ENCODE measurements at places on chromosomes 7 and 10.

DNA sequence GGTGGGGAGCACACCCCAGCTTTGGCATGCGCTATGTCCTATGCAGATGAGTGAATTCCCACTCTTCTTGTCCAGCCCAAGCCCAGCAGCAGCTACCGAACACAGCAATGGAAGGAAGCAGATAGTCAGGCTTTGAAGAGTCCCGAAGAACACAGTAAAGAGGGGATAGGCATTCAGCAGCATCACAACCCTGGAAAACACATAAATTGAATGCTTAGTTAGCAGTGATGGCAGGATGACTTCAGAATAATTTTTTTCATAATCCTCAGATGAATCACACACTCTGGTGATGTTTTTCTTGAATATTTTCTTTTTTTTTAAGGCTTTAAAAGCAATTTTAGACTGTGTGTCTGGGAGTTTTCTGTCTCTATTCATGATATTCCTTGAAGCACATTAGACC lies 95.8 kb downstream of the CFAP58 start:
- DNase-seq: no peak

DNA sequence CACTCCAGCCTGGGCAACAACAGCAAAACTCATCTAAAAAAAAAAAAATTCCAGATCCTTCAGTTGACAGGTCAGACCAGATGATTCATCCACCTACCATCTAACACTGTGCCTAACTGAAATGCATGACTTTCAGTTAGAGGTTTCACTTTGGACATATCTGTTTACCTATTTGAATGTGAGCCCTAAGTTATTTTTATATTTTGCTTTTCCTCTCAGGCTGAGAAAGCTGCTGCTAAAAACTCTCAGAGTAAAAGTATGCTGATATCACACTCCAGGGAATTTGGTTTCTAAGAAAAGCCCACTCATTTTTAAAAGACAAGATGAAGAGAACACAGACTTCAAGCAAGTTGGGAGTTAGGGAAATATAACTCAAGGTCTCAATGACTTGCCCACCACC lies 126.0 kb downstream of the SGMS1 start:
- no peak for DNase-seq

GRCh38 chr7:147412109-147412508 lies 1178.5 kb upstream of the C7orf33 start:
- no peak for DNase-seq

- no peak for DNase-seq
Measured at GRCh38 chr10:70997236-70997635, 108.9 kb upstream of the PCBD1 start.

DNA sequence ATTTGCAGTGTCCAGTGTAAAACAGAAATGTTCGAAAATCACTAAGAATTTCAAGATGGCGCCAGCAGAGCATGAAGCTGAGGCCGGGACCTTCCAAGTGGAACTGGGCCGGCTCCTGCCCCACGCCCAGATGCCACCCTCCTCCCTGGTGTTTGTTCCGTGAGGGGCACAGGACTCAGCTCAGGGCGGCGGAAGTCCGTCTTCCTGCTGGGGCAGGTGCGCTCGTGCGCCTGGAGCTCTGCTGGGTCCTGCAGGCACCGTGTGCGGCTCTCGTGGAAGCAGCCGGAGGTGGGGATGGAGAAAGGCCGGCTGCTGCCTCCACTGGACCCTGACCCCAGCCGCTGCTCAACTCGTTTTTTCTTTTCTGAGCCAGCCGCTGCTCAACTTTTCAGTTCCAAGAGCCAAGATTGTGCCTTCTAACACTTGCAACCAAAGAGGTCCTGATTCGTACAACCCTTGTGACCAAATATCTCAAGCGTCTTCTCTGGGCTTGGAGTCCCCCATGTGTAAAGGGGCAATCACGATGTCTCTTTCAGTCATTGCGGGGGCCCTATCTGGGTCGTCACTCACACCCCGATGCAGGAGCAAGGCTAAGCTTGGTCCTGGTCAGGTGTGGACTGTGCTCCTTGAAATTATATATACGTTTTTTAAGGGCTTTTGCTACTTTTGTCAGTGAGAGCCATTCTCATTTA lies 334.4 kb downstream of the ADARB2 start:
- no peak for DNase-seq

GRCh38 chr10:126425032-126425431 lies 36.8 kb upstream of the ADAM12 start:
- no peak for DNase-seq

- no peak for DNase-seq
Measured at GRCh38 chr7:72445580-72445979, 33.4 kb upstream of the CALN1 start.

DNA sequence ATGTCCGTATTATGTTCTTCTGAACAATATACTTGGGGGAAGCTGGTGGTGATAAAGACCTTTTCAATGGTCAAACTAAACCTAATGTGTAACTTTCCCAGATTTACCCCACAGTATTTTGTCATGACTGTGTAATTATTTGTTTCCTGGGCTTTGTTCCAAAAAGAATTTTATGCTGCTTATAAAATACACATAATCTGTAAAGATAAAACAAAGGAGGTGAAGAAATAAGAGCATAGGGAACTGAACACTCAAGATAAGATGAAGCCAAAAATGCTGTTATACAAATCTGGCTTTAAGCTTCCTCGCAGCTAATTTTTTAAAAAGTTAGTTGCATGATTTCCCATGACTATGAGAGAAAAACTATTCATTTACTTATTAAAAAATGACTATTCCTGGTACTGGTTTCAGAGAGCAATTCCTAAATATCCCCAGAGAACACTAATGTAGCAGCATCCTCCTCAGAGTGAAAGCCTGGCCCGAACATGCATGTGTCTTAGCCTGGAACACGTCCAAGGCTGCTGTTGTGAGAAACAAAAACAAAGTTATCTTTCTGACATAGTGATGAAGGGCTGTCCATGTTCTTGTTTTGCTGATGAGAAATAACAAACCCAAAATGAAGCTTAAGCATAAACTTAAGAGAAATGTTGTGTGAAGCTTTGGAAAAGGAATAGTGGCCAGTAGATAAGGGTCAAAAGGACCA lies 33.9 kb downstream of the MALSU1 start:
- DNase-seq: no peak

DNA sequence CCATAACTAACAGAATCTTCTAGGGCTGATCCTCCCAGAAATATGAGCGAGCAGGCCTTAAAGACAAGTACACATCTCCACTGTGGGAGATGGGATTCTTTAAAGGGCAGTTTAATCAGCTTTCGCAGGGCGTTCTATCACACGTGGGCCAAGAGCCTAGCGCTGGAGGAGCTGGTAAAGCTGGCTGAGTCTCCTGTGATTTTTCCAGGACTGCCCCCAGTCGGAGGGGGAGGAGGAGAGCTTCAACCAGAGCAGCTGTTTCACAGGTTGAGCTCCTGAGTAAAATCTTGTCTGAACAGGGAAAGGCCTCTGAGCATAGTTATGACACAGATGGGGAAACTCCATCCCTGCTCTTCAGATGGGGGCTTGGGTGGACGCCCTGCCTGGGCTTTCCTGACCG lies 87.0 kb downstream of the ZNF365 start:
- no peak for DNase-seq

- DNase-seq: no peak
Measured at GRCh38 chr10:44233561-44234482, 151.1 kb downstream of the CXCL12 start.

GRCh38 chr7:108603656-108604306 lies 34.1 kb downstream of the DNAJB9 start:
- DNase-seq: no peak

DNA sequence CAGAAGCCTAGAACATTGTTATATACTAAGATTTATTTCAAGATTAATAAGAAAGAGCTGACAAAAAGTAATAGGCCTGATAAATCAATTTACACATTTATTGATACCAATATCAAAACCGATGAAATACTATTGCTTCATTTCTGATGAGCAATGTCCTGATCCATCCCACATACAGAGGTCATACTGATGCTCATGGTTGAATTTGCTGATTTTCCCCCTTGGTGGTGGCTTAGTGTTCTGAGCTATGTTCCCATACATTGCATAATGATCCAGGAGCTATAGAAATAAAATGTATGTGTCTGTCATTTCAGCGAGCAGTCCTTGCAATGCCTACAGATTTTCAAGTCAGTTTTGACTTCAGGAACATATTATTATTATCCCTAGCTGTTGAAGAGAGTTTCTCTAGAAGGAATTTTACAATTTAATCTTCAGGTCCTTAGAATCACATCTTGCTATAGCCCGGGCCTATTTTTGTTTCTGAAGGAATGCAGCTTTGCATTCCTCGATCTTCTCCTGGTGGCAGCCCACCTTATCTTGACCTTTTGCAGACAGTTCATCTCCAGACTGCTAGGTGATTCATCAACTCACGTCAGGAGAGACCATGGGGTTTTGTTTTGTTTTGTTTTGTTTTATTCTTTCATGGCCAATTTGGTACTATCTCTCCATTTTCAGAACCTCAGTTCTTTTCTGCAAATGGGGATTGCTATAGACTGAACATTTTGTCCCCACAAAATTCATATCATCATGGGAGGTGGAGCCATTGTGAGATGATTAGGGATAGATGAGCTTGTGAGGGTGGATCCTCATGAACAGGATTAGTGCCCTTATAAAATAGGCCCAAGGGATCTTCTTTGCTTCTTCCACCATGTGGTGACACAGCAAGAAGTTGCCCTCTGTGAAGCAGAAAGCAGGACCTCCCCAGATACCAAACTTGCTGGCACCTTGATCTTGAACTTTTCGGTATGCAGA lies 465.6 kb upstream of the IGFBP3 start:
- no peak for DNase-seq

GRCh38 chr7:128867842-128868623 lies 5.4 kb downstream of the ATP6V1F start:
- no peak for DNase-seq

DNA sequence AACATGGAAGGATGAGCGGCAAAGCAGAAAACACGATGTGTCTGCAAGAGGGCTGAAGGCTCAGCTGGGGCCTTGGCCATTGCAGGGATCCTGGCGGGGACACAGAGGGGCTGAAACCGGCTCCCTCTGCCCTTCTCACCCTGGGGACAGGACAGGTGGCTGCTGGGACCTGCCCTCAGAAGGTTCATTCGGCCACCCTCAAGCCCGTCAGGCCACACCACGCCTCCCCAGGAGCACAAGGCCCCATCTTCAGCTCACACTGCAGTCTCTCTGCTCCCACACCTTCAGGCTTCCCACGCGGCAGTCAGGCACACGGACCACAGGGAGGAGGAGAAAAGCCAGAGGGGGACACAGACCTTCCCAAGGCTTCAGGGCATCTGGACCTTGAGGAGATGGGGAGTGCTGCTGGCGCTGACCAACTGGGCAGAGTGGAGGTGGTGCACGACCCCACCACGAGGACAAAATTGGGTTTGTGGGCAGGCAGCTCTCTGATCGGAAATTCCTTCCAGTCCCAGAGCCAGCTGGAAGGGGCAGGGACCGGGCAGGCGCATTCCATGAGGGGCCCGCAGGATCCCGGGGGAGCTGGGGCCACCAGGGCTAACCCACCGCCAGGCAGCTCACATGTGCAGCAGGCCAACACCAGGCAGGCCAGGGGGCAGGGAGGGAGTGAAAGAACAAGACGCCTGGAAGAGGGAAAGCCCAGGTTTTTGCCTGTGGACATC lies 104.0 kb downstream of the MAD1L1 start:
- no peak for DNase-seq

- DNase-seq: no peak
Measured at GRCh38 chr7:27099453-27100370, 2.8 kb downstream of the HOXA2 start.

DNA sequence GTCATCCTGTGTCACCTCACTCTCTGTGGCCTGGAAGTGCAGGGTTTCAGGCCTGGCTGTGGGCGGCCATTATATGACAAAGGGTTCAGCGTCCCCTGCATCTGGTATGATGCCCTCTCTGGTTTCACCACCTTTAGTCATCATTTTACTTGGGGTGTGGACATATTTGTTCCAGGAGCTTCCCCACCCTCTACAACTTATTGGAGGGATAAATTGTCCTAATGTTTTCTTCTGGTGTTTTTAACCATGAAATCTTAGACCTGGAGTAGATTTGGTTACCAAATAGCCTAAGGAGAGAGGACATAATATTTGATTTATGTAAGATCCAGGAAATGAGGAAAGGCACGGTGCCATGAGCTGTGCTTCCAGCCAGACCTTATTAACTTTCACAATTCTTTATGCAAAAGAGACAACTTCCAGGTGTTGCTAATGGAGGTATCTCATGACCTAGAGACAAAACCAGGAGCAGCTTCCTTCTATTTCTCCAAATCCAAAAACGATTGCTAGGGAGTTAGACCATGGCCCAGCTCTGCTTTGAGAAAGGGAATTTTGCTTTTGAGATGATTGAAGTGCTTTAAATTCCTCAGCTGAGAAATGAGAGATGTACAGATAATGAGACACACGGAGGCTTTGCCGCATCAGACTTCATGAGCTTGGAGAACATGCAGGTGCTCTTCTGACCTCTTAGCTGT lies 20.9 kb downstream of the WBP1L start:
- no peak for DNase-seq

- no peak for DNase-seq
Measured at GRCh38 chr7:24052572-24053260, 231.3 kb upstream of the NPY start.

DNA sequence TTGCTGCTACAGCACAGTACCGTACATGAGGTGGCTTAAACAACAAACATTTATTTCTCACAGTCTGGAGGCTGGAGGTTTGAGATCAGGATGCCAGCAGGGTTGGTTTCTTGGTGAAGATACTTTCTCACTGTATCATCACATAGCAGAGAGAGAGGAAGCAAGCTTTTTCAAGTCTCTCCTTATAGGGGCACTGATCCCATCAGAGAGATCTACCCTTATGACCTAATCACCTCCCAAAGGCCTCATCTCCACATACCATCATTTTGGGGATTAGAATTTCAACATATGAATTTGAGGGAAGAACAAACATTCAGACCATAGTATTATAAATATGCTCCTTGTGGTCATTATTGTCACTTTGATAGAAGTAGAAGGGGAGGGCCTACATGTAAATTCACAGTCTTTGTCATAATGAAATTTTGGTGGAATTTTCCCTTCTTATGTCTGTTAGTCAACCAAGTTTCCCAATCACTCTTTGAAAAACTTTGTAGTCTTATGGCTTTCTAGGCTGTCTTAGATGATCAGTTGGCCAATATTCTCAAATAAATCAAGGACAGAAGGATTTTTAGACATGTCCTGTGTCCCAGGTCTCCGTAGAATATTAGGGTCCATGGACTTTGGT lies 606.2 kb downstream of the LRMDA start:
- no peak for DNase-seq

DNA sequence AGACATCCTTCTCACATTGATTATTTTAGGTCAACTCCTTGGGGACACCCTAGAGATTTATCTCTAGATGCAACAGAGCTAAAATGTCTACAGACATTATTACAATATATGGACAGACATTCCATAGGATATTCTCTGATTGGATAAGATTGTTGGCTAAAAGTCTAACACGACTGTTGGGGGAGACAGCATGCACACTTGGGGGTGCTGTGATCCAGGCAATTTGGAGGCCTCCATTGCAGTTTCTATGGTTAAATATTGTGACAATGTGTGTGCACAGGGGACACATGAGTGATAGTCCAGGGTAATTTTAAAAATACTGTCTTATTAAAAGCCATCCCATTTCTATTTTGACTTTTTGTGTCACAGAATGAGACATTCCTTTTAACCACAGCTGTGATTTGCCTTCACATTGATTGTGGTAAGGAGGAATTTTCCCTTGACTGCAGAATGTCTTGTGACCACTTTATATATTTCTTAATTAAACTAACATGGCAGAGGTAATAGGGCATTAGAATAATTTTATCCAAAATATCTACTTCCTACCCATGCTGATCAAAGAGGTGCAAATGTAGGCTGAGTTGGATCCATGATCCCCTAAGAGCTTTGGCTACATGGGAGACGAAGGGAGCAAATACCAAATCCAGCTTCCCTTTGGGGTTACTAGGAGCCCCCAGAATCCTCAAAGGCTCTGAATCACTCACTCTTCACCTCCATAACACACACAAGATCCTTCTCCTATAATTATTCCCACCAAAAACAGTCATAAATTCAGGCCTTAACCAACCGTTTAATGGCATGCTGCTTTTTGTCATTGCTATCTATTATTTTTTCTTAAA lies 7.3 kb downstream of the TFPI2 start:
- DNase-seq: no peak
